GM23338 (cell line): ENCODE measurements at places on chromosomes 7 and 10. TPM values are rescaled to one million over a fixed set of nuclear protein-coding genes. Genes with fewer than 3 reads are reported as not detected.

Gene GNAT3
- not detected in 2 replicates for total RNA-seq

Gene PIP
- not detected in 2 replicates for total RNA-seq

Gene CRHR2
- total RNA-seq: 0.14 and 0.23 TPM in 2 replicates

Gene SFTPA1
- not detected in 2 replicates for total RNA-seq

Gene VPS41
- total RNA-seq: 41.2 and 45.9 TPM in 2 replicates

Gene TCERG1L
- total RNA-seq: 1.8 and 5.5 TPM in 2 replicates

Gene GNAI1
- 26.8 and 31.3 TPM in 2 replicates for total RNA-seq

DNA sequence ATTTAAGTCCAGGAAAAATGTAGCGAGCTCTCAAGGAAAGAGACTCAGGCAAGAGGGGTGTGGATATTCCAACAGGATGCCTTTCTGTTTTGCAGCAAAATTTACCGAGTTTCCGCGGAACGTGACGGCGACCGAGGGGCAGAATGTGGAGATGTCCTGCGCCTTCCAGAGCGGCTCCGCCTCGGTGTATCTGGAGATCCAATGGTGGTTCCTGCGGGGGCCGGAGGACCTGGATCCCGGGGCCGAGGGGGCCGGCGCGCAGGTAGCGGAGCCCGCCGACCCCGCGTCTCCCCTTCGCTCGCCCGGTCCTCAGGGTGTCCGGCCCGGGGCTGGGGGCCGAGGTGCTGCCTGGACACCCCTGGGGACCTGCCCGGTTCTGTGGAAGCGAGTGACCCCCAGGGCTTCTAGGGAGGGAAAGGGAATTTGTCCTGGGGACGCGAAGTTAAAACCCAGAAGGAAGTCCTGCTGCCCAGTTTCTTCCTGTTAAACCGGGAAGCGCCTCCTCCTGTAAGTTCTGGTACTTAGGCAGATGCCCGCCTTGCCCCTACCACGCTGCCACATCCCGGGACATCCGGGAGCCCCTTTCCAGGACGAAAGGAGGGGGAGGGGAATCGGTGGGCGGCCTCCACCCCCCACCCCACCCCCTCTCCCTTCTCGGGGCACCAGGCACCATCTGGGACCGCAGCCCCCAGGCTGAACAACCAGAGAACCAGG, 2.5 kb downstream of the VSTM2A start:
- peaks cover 36% of the 10 kb centered on the region for H3K4me1 ChIP-seq
- H3K4me3 ChIP-seq: peak overlapping the region; percentile 63
- H3K27ac ChIP-seq: no peak overlapping the region
- DNase-seq: peak; percentile 76
- H3K36me3 ChIP-seq: no peaks in the 10 kb centered on the region

DNA sequence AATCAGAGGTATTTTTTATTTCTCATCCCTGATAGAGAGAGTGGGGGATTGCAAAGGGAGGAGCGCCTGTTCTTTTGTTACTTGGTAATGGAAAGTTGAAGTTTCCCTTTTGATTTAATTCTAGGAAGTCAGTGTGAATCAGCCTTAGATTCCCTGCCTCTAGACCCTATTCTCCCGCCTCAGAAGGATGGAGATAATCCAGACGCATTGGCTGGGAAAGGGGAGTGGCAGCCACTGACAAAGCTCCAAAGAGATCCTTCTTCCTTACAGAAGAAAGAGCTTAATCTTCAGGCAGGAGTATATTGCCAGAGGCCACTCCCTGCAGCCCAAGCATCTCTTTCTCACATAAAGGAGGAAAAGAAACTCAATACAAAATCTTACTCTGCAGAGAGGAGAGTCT, 122.3 kb upstream of the GALNT17 start:
- no peak for DNase-seq
- no peak overlapping the region for H3K4me3 ChIP-seq
- no peak overlapping the region for H3K27ac ChIP-seq
- H3K27me3 ChIP-seq: no peaks in the 10 kb centered on the region

- H3K27ac ChIP-seq: no peak overlapping the region
- H3K4me1 ChIP-seq: peaks cover 13% of the 10 kb centered on the region
- no peak overlapping the region for H3K4me3 ChIP-seq
- no peaks in the 10 kb centered on the region for H3K36me3 ChIP-seq
Measured at GRCh38 chr10:3766046-3766756, 18.8 kb downstream of the KLF6 start.

- peak overlapping the region; percentile 39; the same call in 1 of the 2 replicates for H3K27ac ChIP-seq
- no peak overlapping the region for H3K4me3 ChIP-seq
- no peaks in the 10 kb centered on the region for H3K4me1 ChIP-seq
Measured at GRCh38 chr10:43383204-43383971, 12.0 kb downstream of the FXYD4 start.

- H3K27ac ChIP-seq: no peak overlapping the region
- H3K36me3 ChIP-seq: no peaks in the 10 kb centered on the region
- H3K27me3 ChIP-seq: no peaks in the 10 kb centered on the region
- H3K4me3 ChIP-seq: no peak overlapping the region
Measured at GRCh38 chr7:46450886-46451285, 529.8 kb upstream of the IGFBP3 start.

DNA sequence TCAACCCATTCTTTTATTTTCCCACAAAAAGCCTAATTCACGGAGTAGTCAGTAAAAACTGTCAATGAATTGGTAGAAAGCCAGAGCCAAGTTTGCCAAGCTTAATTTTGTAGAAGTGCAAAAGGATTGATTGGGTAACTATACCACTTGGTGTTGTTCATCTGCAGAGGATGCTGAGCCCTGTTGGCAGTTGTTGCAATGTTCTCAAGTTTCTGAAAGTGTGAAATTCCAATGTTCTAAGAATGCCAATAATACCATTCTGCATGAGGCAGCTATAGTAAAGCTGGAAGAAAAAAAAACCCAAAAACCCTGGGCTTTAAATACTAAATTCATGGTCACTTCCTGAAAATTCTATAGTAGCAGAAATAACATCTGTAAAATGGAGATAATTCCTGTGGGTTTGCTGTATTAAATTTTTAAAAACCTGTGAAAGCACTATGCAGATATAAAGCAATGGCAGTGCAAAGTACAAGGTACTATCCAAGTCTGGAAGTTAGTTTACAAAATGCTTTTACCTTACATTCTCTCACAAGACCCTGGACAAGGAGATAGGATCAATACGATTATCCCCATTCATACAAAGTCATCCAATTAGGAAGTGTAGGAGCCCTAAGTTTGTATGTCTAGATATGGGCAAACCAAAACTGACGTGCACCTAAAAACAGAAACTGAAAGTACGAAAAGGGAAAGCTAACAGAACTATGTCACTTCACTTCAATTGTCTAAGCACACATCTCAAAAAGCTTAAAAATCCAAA, 6.0 kb upstream of the PON1 start:
- H3K4me1 ChIP-seq: 0 out of 2 replicates have a peak, but pooled peaks cover 3% of the 10 kb centered on the region
- DNase-seq: no peak
- H3K27ac ChIP-seq: no peak overlapping the region

DNA sequence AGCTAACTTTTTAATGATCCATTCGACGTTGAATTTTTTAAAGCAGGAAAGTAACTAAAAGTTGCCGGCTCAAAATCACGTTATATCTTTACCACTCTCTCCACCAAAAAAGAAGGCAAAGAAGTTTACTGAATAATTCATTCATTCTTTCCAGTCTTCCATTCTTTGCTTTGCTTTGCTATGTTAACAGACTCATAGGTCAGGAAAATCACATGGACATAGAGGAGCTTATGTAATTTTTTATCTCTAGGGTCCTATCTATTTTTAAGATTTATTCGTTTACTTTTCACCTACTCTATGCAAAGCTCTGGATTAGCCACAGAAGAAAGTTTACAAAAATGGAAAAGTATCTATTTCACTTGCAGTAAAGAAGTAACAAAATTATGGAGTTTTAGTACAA, 52.6 kb downstream of the MRC1 start:
- no peak for DNase-seq
- H3K36me3 ChIP-seq: no peaks in the 10 kb centered on the region

GRCh38 chr7:105890290-105890997, 14.0 kb upstream of the ATXN7L1 start:
- H3K27ac ChIP-seq: no peak overlapping the region
- no peak overlapping the region for H3K4me3 ChIP-seq
- H3K36me3 ChIP-seq: no peaks in the 10 kb centered on the region
- peaks cover 5% of the 10 kb centered on the region; the same call in 1 of the 2 replicates for H3K4me1 ChIP-seq
- H3K27me3 ChIP-seq: no peaks in the 10 kb centered on the region

- H3K36me3 ChIP-seq: no peaks in the 10 kb centered on the region
- no peak overlapping the region for H3K4me3 ChIP-seq
- no peaks in the 10 kb centered on the region for H3K4me1 ChIP-seq
Measured at GRCh38 chr7:101767544-101767943, 49.9 kb upstream of the CUX1 start.

GRCh38 chr7:129949292-129950133, 3.2 kb downstream of the UBE2H start:
- H3K4me1 ChIP-seq: peaks cover 22% of the 10 kb centered on the region
- H3K4me3 ChIP-seq: peak overlapping the region; percentile 63
- peak overlapping the region; percentile 95 for H3K27ac ChIP-seq
- peak; percentile 72 for DNase-seq

DNA sequence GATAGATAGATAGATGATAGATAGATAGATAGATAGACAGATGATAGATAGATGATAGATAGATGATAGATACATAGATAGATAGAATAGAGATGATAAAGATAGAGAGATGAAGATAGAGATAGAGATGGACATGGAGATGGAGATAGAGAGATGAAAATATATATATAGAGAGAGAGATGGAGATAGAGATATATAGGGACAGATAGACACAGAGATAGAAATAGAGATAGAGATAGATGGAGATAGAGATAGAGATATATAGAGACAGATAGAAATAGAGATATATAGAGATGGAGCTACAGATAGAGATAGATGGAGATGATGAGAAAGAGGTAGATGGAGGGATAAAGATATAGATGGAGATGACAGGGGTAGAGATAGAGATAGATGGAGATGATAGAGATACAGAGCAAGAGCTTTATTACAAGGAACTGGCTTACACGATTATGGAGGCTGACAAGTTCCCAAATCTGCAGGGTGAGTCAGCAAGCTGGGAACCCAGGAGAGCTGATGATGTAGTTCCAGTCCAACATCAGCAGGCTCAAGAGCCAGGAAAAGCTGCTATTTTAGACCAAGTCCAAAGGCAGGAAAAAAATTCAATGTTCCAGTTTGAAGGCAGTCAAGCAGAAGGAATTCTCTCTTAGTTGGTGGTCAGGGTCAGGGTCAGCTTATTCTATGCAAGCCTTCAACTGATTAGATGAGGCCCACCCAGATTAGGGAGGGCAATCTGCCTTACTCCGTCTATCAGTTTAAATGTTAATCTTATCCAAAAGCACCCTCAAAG, 37.1 kb downstream of the CAV1 start:
- DNase-seq: no peak
- H3K27me3 ChIP-seq: no peaks in the 10 kb centered on the region
- H3K4me3 ChIP-seq: no peak overlapping the region

DNA sequence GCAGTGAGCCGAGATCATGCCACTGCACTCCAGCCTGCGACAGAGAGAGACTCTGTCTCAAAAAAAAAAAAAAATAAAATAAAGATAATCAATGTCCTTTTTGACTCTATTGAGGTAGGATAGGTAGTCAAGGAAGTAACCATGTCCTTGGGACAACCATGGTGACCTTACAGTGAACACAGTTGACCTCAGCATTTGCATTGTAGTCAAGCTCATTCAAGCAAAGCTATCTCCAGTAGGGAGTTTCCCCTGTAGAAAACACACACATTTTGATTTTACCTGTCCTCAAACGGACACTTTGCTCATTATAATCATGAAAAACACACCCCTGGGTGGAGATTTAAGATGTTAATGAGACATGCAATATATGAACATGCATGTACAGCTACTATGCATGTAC, 171.7 kb downstream of the KIF20B start:
- no peak for DNase-seq
- H3K27ac ChIP-seq: no peak overlapping the region
- no peaks in the 10 kb centered on the region for H3K36me3 ChIP-seq

GRCh38 chr10:64067009-64067606, 545.9 kb downstream of the REEP3 start:
- H3K27ac ChIP-seq: no peak overlapping the region
- H3K27me3 ChIP-seq: no peaks in the 10 kb centered on the region
- DNase-seq: no peak
- no peak overlapping the region for H3K4me3 ChIP-seq
- H3K4me1 ChIP-seq: no peaks in the 10 kb centered on the region

- no peaks in the 10 kb centered on the region for H3K4me1 ChIP-seq
- H3K4me3 ChIP-seq: no peak overlapping the region
- no peaks in the 10 kb centered on the region for H3K27me3 ChIP-seq
- H3K36me3 ChIP-seq: 0 out of 2 replicates have a peak, but pooled peaks cover 3% of the 10 kb centered on the region
Measured at GRCh38 chr10:108783897-108784296, 1139.4 kb downstream of the XPNPEP1 start.

DNA sequence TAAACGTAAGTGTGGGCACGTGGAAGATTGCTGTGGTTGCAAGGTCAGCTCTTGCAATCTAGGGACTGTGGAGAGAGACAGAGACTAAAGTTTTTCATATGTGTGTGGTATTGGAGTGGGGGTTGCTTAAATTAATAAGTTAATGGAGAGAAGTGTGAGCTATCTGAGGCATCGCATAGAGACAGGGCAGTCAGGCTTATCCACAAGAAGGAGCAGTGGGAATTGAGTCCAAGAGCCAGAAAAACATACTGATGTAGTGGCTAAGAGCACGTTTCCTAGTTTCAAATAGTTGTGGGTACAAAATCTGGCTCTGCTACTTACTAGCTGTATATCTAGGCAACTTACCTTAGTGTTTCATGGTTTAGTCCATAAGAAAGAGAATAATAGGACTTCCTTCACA, 65.8 kb downstream of the SORCS3 start:
- H3K4me1 ChIP-seq: peaks cover 36% of the 10 kb centered on the region
- H3K36me3 ChIP-seq: no peaks in the 10 kb centered on the region
- no peak for DNase-seq
- H3K27me3 ChIP-seq: no peaks in the 10 kb centered on the region
- H3K4me3 ChIP-seq: no peak overlapping the region
- H3K27ac ChIP-seq: no peak overlapping the region

- H3K27me3 ChIP-seq: no peaks in the 10 kb centered on the region
- H3K4me1 ChIP-seq: peaks cover 7% of the 10 kb centered on the region; the same call in 1 of the 2 replicates
- no peaks in the 10 kb centered on the region for H3K36me3 ChIP-seq
- H3K4me3 ChIP-seq: no peak overlapping the region
- no peak overlapping the region for H3K27ac ChIP-seq
Measured at GRCh38 chr10:46080886-46081285, 34.8 kb upstream of the MSMB start.

- H3K27ac ChIP-seq: no peak overlapping the region
- H3K4me1 ChIP-seq: peaks cover 5% of the 10 kb centered on the region; the same call in 1 of the 2 replicates
- H3K27me3 ChIP-seq: no peaks in the 10 kb centered on the region
- no peaks in the 10 kb centered on the region for H3K36me3 ChIP-seq
- peak; percentile 42 for DNase-seq
Measured at GRCh38 chr10:68301790-68302502, 29.9 kb upstream of the HNRNPH3 start.

DNA sequence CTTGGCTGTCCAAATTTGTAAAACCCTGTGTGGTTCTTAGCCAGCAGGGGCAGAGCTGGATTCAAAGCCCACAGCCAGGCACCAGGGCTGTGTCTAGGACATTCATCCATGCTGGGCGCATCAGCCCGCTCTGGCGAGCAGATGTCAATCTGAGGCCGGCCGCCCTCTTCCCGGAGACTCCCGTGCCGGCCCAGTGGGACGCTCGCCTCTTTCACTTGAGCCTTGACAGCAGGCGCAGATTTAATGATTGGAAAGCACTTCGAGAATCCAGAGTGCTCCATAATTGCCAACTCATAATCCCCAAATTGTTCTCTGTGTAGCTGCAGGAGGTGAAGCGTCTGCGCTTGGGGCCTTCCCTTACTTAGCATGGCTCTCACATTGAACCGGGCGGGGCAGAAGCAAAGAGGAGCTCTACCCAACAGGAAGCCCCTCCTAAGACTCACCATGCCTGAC, 36.7 kb downstream of the SLIT1 start:
- no peaks in the 10 kb centered on the region for H3K36me3 ChIP-seq
- H3K27me3 ChIP-seq: no peaks in the 10 kb centered on the region
- no peak overlapping the region for H3K4me3 ChIP-seq
- H3K27ac ChIP-seq: no peak overlapping the region
- no peaks in the 10 kb centered on the region for H3K4me1 ChIP-seq
- no peak for DNase-seq
